Stimulated activated CD8-positive, alpha-beta memory T cell treated with anti-CD3 and anti-CD28 coated beads, Interleukin-4, amount 100 ng/mL, for 24 hours (primary cell): ENCODE measurements at places on chromosomes 3 and 15.

- DNase-seq, result no peak
These were observed 18.7 kb upstream of the ANXA2 start for GRCh38 chr15:60416484-60416883.

DNA sequence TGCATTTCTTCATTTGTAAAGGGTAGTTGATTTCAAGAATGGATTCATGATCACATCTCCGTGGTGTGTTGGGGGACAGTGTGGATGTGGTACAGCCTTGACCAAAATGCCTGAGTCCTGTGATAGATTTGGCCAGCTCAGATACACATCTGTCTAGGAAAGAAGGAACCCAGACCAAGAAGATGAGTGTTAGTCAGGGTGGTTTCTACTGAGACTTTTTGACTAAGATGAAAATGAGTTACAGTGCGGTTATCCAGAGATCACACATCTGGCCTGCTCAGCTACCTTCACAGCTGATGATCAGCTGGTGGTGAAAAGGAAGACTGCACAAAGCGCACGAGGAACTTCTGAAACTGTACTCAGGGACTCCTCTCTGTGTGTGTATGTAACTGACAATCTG, 68.0 kb downstream of the FNDC3B start:
- peak; percentile 30 for DNase-seq

- DNase-seq, result no peak
These were observed 38.2 kb downstream of the MTMR10 start for GRCh38 chr15:30953183-30953582.

GRCh38 chr3:107392549-107393165, 15.4 kb downstream of the CCDC54 start:
- DNase-seq, result no peak

- DNase-seq, result no peak
These were observed 378.1 kb downstream of the GABRB3 start for GRCh38 chr15:26394801-26395200.
